HTR-8/SVneo (cell line): ENCODE measurements at places on chromosomes 4 and X.
A peak's percentile ranks its signal among the peaks of the same experiment; 100 is the strongest.

DNA sequence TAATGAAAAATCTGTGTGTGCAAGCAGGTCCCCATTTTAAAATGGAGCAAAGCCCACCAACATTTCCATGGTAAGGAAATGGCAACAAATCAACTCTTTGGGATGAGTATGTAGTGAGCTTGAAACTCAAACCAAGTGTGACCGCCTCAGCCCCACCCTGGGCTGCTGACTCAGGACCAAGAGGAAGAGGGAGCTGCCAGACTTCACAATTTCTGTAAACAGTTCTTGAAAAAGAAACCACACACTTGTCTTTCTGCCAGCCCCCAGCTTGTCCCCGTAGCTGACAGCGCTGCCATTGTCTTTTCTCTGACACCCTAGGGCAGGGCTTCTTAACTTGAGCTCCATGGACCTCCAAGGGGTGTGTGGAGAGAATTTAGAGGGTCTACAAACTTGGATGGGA lies 10.3 kb downstream of the RTL5 start:
- peak; percentile 73 for DNase-seq

DNA sequence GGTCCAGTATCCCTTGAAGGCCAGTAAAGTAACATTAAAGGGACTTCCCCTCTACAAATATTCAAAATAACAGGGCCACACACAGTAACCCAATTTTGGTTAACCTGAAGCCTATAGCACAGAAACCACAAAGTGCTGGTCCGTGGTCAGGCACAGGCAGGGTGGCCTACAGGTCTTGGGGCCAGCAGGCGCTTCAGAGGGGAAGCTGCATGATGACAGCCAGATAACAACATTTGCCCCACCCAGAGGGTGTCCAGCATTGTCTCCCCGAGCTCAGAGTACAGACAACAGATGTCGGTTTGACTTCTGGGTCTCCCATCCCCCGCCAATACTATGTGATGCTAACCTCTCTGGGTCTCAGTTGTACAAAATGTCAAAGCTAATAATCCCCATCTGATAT lies 51.1 kb downstream of the SH3KBP1 start:
- no peak for DNase-seq

GRCh38 chrX:18964026-18964425 lies 19.9 kb downstream of the PHKA2 start:
- DNase-seq, result no peak

GRCh38 chr4:185426960-185427688 lies 1.4 kb upstream of the UFSP2 start:
- DNase-seq, result no peak

DNA sequence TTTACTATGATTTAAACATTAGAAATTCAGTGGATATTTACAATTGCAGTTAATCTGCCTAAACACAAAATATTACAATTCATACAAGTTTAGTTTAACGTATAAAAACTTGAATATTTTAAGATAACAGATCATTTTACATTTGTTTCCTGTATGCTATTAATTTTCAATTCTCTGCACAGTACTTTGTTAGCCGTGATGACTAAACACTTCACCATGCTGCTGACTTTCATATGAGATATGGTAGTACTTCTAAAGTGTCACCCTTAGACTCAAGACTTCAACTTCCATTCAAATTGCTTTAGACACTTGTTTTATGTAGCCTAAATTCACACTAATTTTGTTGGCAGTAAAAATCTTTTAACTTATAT lies 1646.4 kb upstream of the ADGRL3 start:
- peak; percentile 8 for DNase-seq

- DNase-seq, result no peak
Measured at GRCh38 chr4:112884406-112884805, 165.0 kb upstream of the ANK2 start.

DNA sequence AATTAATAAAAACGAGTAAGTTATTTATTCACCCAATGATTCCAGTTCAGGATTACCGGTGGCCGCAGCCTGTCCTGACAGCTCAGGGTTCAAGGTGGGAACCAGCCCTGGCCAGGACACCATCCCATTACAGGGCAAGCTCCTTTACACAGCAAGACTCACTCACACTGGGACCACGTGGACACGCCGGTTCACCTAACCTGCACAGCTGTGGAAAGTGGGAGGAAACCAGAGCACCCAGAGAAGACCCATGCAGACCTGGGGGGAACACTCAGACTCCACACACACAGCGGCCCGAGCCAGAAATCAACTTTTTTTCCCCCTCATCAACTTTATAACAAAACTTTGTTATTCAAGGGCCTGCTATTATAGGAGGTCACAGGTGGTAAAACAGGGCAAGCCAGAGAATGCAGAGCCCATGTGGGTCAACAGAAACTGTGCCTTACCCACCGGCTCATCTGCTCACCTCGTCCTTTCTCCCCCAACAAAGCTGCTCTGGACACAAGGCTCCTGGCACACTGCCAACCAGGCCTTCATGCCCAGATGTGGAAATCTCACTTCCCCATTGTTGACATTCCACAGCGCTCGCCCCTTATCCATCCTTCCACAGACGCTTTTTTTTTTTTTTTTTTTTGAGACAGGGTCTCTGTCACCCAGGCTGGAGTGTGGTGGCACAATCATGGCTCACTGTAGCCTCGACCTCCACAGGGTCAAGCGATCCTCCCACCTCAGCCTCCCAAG lies 8.0 kb upstream of the ODAPH start:
- DNase-seq, result no peak

GRCh38 chrX:153519569-153520286 lies 2.3 kb downstream of the ATP2B3 start:
- DNase-seq, result peak; percentile 19
